ENCODE measurements at places on chromosomes 5 and 9.

GRCh38 chr9:70147196-70147595, 103.5 kb downstream of the MAMDC2 start:
- no peak for DNase-seq

DNA sequence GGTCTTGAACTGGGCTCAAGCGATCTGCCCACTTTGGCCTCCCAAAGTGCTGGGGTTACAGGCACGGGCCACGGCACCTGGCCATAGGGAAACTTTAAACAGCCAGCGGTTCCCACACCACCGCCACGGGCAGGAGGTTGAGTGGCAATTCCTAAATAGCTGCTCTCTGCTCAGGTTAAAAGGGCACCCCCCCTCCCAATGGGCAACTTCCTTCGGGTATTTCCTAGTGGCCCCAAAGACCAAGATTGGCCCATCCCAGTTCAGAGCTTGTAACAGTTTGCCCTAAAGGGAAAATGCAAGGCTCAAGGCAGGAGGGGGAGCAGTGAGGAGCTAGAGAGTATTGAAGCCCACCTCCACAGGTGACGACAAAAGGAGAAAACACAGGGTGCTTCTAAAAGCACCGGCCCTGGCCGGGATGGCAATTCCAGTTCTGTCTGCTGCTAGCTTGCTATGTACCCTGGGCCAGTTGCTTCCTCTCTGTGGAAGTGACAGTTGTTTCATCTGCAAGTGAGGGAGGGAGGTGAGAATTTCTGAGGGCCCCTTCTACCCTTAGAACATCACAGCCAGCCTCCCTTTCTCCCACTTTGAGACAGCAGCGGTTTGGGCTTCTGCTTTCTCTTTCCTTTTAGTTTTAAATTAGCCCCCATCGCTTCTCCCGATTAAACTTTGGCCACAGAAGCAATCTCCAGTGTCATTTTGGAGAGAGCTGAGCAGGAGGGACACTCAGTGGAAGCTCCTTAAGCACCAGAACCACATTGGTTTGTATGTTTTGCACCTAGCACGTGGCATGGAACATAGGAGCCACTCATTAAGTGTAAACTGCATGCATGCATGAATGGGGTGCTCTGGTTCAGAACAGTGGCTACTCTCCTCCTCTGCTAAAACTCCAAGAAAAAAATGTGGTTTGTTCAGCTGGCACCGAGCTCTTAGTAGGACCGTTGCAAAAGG, 17.3 kb upstream of the TNIP1 start:
- peak; percentile 48 for DNase-seq

DNA sequence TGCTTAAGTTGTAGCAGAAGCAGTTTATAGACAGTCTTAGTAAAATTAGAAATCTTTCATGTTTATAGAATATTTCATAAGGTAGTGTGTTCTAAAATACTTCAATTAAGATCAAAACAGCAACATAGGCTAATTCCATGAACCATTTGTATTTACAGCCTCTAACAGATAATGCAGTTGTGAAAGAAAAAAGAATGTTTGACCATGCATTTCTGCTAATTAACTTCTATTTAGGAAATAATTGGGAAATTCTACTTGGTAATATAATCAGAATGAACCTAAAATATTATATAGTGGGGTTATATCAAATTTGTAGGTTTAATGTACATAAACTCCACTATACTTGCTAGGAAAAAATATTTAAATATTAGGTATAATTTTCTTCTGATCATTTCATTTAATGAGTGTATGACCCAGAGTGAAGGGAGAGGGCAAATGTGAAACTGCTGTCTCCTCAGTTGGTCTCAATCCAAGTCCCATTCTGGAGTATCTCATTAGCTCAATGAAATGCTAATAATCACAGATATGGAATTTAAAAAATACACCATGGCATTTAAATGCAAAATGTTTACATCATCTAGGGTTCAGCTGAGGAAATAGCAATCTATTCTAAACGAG, 34.9 kb downstream of the ALDH1A1 start:
- no peak for DNase-seq

GRCh38 chr5:104512063-104512825, 949.7 kb upstream of the NUDT12 start:
- no peak for DNase-seq

DNA sequence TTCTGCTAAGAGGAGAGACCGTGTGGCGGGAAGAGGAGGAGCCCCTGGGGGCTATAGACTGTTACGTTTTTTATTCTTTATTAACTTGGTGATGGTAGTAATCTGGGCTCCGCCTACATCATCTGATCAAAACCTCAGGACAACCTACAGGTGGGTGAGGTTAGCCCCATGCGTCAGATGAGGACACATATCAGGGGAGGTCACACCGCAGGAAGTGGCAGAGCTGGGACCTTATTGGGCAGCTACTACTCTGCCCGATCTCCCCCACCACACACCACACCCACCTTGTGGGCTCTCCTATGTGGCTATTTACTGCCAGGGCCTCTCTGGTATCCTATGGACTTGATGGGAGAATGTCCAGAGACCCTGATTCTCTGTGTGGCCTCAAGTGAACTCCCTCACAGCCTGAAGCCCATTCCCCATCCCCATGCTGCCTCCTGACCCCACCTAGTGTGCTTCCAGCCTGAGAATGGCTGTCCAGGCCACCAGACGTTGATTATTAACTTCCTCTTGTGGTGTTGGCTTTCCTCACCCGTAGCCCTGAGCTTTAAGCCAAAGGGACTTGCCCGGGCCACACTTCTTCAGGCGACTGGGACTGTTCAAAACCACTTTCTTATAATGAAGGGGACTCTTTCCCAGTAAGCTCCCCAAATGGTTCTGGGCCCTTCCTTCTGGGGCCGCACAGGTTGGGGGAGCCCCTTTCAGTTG, 8.2 kb downstream of the UNC5A start:
- DNase-seq: peak; percentile 21

GRCh38 chr5:143337946-143338345, 65.5 kb downstream of the NR3C1 start:
- no peak for DNase-seq

DNA sequence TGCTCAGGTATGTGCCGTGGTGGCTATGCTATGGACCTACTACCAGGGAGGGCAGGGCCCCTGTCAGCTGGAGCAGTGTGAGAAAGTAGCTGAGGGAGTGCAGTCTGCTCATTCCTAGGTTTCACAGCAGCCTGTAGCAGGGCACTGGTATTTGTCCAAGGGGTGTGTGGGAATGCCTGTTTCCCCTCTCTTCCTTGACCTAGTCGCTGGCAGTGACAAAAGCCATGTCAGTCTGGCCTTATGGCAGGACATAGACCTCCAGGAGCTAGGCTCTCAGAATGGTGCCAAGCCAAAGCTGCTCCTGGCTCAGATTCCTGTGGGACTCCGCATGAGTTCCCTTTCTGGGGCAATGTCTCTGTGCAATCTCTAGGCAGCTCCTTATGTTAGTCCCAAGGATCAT, 253.9 kb upstream of the TYRP1 start:
- DNase-seq: no peak

DNA sequence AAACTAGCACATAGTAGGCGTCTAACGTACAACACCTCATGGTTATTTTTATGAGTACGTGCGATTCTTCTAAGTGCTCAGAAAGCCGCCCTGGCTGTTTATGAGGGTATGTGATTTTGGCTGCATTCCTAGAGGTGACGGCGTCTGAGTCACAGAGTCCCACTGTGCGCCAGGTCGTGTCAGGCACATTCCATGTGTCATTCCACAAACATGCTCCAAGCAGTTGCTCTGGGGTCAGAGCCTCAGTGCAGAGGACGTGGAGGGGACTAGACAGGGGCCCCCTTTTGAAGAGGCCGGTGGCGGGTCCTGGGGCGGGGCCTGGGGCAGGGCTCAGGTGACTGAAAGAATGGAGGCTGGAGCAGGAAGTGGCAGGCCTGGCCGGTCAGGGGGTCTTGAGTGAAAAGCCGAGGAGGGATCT, 51.9 kb downstream of the NEK6 start:
- no peak for DNase-seq

DNA sequence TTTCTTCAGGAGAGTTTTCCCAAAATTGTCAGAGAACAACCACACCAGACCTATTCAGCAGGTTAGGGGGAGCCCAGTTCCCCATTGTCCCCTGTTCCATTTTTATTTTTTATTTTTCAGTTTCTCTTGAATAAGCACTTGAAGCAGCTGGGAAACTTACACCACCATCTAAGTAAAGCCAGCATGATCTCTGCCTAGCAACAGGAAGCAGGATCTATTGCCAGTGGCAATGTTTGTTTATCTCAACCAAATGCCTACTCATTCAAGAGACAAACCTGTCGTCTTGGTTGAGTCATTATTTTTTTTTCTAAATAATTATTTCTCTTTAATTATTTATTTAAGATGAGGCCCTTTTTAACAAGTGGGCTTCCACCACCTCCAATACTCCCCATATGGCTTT, 379.3 kb downstream of the PLK2 start:
- DNase-seq: no peak

DNA sequence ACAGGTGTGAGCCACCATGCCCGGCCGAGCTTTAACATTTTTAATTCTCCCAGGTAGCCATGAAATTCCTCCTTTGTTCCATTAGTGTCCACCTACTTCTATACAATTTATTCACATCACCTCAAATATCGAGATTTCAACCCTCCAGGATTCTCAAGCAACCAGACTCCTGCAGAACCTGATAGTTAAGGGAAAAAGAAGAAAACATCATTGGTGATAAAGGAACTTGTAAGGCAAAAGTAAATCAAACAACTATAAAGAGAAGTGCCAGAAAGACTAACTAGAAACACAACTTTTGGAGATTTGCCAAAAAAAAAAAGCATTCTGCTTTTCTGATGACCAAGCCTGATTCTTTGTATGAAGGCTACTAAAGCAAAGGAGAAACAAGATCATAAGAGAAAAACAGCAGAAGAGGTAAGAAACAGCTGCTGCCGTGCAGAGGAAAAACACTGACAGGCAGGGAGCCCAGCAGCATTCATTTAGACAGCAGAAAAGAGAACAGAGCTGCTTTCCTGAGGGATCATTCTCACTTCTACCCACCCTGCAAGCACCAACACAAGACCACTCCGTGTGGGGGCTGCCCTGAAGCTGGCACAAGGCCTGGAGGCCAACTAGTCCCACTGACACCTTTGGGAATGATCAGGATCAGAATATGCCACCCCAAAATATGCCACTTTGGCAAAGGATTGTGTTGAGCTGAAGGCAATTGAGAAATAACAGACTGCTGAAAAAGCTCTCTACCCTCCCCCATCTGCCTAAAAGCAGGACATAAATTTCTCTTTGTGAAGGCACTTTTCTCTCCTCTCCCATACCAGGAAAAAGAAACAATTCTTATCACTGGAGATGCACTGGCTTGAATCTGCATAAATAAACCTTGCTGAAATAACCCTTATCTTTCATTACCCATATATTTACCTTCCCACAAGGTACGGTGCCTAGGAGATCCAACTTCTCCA, 75.1 kb downstream of the ALDH7A1 start:
- no peak for DNase-seq
